ENCODE measurements at places on chromosomes 5 and 9. TPM values are rescaled to one million over a fixed set of nuclear protein-coding genes. Genes with fewer than 3 reads are reported as not detected.

DNA sequence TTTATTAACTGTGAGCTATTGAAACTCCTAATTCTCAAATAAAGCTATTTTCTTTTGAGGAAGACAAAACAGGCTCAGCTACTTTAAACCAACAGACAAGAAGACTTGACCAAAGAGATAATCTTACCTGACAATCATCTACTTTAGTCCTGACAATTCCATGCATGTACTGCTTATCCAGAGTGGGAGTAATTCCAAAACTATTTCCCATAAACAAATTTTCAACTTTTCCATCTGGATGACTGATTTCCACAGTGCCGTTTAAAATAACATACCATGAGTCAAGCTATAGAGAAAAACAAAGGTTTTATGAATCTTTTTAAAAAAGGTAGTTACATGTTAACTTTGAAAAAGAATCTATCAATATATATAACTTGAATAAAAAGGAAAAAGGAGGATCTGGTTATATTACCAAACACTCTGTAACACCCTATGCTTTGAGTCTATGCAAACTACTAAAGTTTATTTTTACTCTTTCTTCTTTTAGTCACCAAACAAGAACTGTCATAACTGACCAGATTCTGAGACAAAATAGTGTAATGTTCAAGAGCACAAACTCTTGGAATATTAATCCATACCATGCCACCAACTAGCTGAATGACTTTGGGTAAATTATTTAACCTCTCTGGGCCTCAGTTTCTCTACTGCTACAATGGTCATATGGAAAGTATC lies 129.7 kb downstream of the RAPGEF6 start:
- DNase-seq, result no peak
- no peak overlapping the region for H3K4me3 ChIP-seq
- no peaks in the 10 kb centered on the region for H3K4me1 ChIP-seq
- H3K27ac ChIP-seq, result no peak overlapping the region
- no peaks in the 10 kb centered on the region for H3K27me3 ChIP-seq

- DNase-seq, result no peak
- no peak overlapping the region for H3K27ac ChIP-seq
- no peaks in the 10 kb centered on the region for H3K36me3 ChIP-seq
- no peaks in the 10 kb centered on the region for H3K27me3 ChIP-seq
Measured at GRCh38 chr5:157543825-157544622, 31.6 kb downstream of the ADAM19 start.

GRCh38 chr5:150120062-150120441 lies 33.7 kb upstream of the CSF1R start:
- no peak for DNase-seq
- H3K4me3 ChIP-seq, result no peak overlapping the region
- no peak overlapping the region for H3K27ac ChIP-seq
- H3K36me3 ChIP-seq, result no peaks in the 10 kb centered on the region

- no peaks in the 10 kb centered on the region for H3K36me3 ChIP-seq
- no peak overlapping the region for H3K27ac ChIP-seq
- no peak for DNase-seq
- no peaks in the 10 kb centered on the region for H3K4me1 ChIP-seq
Measured at GRCh38 chr9:85077944-85078343, 408.4 kb downstream of the NTRK2 start.

GRCh38 chr9:134618163-134618832 lies 23.3 kb upstream of the COL5A1 start:
- no peak for DNase-seq
- H3K27me3 ChIP-seq, result no peaks in the 10 kb centered on the region
- no peaks in the 10 kb centered on the region for H3K4me1 ChIP-seq

- no peak for DNase-seq
- no peaks in the 10 kb centered on the region for H3K36me3 ChIP-seq
- H3K27me3 ChIP-seq, result no peaks in the 10 kb centered on the region
- no peak overlapping the region for H3K4me3 ChIP-seq
Measured at GRCh38 chr5:64814073-64814472, 45.3 kb downstream of the CWC27 start.

DNA sequence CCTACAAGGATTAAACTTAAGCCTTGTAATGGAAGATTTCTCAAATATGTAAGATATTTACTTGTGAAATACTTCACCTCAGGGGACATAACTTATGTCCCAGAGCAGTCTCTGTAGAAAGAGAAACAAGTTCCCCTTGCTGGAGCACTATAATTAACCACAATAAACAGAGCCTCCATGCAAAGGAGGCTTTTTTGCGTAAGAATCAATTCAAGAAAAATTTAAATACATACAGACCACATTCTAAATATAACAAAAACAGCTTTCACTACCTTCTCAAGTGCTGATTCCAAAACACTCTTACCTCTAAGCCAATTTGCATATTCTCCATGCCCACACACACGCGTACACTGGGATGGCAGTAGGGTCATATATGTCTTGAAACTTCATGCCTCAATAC lies 30.7 kb upstream of the CCNB1 start:
- H3K27me3 ChIP-seq, result no peaks in the 10 kb centered on the region
- peak overlapping the region; percentile 41 for H3K27ac ChIP-seq
- H3K4me3 ChIP-seq, result no peak overlapping the region
- H3K4me1 ChIP-seq, result peaks cover 15% of the 10 kb centered on the region

DNA sequence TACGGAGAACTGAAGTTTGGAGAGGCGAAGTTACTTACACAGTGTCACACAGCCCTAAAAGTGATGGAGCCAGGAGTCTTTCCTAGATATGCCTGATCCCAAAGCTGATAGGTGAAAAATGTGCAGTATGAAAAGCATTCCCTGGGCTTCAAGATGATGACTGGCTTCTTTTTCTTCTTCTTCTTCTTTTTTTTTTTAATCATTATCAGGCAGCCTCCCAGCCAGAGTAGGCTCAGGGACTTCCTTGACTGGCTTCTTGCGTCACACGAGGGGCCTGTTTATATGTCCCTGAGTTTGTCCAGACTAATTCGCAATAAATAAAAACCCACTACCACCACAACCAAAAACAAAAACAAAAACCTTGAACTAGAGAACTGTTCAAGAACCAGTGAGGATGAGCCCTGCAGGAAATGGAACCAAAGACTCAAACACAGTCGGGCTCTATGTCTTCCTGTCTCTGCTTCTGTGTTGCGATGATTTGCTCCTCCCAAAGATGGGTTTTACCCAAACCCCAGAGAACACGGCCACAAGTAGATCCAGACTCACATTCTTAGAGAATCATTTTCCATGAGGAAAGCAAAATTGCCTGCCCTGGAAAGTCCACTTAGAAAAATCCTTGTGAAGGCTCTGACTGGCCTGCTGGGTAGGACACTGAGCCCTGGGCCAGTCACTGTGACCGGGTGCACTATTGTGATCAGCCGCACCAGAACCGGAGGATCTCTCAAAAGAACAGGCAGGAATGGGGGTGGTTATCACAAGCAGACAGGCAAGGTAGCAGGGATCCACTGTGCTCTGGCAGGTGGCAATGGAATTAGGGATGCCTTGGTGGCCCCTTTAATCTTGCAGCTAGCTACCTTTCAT lies 38.0 kb upstream of the ADAM19 start:
- no peaks in the 10 kb centered on the region for H3K27me3 ChIP-seq
- no peaks in the 10 kb centered on the region for H3K36me3 ChIP-seq

GRCh38 chr5:78108564-78108963 lies 185.9 kb downstream of the AP3B1 start:
- H3K4me3 ChIP-seq, result no peak overlapping the region
- no peak overlapping the region for H3K27ac ChIP-seq
- no peaks in the 10 kb centered on the region for H3K36me3 ChIP-seq
- DNase-seq, result no peak

The ENTPD2 gene
- 1.8 TPM for polyA plus RNA-seq

The ACO1 gene
- polyA plus RNA-seq, result 16.2 TPM

The FUT7 gene
- not detected for polyA plus RNA-seq

The CETN3 gene
- polyA plus RNA-seq, result 100 TPM

The EXD3 gene
- polyA plus RNA-seq, result 9.7 TPM

The SHOC1 gene
- 0.21 TPM for polyA plus RNA-seq

The LCP2 gene
- polyA plus RNA-seq, result 0.77 TPM
